ENCODE measurements at places on chromosomes 3 and 15.

GRCh38 chr3:127106456-127106855 lies 86.5 kb upstream of the PRR23E start:
- DNase-seq: no peak

DNA sequence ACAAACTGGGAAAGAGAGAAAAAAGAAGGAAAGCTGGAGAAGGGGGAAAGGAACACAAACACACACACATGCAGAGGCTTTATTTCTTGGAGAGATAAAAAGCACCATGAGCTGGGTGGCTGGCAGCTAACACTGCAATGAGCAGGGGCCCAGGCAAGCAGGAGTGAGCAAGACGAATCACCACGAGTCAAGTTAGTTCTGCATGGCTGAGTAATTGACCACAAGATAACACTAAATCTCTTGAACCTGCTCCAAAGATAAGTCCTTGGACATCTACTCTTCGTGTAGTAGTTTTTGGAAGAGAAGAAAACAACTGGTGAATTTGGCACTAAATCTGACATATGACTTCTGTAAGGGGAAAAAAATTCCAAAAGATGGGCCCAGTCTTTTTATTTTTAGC lies 100.9 kb downstream of the MYO5A start:
- DNase-seq: no peak

GRCh38 chr3:197430502-197430901 lies 125.3 kb downstream of the BDH1 start:
- DNase-seq: no peak

GRCh38 chr3:40309418-40309924 lies at the start of gene EIF1B:
Gene EIF1B, plus strand, starts transcription at chr3:40309707. Its CDS starts 235 bp downstream, at chr3:40309942.
- peak; percentile 83 for DNase-seq

DNA sequence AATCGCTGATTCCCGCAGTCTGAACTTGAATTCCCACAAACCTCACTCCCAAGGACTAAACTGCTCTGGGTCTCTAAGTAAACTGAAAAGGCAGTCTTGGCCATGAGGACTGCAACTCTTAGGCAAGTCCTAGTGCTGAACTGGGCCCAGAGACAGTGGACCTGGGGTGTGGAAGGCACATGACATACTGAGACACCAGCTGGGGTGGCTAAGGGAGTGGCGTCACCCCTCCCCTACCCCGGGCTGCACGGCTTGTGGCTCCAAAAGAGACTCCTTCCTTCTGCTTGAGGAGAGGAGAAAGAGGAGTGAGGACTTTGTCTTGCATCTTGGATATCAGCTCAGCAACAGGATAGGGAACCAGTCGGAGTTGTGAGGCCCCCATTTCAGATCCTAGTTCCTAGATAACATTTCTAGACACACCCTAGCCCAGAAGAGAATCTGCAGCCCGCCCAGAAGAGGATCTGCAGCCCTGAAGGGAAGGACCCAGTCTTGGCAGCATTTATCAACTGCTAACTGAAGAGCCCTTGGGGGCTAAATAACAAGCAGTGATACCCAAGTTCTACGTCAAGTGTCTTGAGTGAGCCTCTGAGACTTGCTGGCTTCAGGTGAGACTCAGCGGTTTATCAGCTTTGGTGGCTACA lies 110.7 kb upstream of the C3orf80 start:
- DNase-seq: no peak

DNA sequence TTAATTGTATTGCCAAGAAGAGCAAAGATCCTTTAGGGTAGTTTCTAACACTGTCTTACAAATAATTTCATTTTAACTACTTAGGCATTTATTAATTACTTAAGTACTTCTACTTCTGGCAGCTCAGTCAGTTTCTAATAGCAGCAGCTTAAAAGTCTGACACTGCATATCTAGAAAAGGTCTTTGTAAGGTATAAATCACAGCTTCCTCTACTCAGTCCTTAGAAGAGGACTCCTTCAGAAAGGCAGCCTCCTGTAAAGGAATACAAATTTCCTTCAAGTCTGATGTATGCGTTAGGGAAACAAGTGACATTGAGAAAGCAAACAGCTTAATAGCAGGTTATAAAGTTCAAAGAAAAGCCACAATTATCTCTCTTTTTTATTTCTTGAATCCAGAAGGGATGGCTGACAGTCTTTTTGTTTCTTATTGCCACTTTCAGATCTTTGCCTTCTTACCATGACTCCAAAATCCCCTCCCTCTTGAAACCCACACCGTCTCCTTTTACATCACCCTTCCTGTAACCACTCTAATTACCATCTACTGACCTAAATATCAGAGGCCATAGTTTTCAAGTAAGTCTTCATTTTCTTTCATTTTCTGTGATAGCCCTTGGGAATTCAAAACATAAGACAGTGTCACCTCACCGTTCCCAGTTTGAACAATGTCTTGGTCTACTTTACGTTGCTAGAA lies 109.5 kb downstream of the CGGBP1 start:
- no peak for DNase-seq

DNA sequence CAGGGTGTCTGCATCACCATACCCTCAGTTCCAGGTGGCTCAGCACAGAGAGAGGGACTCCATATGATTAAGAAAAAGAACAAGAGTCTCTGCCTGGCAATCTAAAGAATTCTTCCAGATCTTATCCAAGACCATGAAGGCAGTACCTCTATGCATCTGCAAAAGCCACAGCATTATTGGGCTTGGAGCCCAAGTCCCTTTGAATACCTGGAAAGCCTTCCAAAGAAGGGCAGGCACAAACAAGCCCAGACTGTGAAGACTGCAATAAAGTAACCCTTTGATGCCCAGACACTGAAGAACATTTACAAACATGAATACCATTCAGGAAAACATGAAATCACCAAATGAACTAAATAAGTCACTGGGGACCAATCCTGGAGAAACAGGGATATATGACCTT lies 60.9 kb upstream of the DIPK2A start:
- no peak for DNase-seq

- DNase-seq: peak; percentile 30
These were observed 133.3 kb upstream of the CHL1 start for GRCh38 chr3:63095-63765.
